ENCODE measurements at places on chromosomes 2 and 18.
A peak's percentile ranks its signal among the peaks of the same experiment; 100 is the strongest.

DNA sequence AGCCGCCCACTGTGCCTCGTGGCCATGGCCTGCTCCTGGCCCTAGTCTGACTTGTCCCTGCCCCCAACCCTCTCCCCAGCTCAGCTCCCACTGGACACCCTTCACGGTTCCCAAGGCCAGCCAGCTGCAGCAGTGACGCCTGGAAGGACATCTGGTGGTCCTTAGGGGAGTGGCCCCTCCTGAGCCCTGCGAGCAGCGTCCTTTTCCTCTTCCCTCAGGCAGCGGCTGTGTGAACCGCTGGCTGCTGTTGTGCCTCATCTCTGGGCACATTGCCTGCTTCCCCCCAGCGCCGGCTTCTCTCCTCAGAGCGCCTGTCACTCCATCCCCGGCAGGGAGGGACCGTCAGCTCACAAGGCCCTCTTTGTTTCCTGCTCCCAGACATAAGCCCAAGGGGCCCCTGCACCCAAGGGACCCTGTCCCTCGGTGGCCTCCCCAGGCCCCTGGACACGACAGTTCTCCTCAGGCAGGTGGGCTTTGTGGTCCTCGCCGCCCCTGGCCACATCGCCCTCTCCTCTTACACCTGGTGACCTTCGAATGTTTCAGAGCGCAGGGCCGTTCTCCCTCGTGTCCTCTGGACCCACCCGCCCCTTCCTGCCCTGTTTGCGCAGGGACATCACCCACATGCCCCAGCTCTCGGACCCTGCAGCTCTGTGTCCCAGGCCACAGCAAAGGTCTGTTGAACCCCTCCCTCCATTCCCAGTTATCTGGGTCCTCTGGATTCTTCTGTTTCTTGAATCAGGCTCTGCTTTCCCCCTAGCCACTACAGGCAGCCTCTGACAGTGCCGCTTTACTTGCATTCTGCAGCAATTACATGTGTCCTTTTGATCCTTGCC lies 35.8 kb downstream of the ANO7 start:
- no peak for DNase-seq

- DNase-seq: peak; percentile 67
These were observed 2.9 kb upstream of the CASP8 start for GRCh38 chr2:201257381-201257955.

GRCh38 chr18:9062418-9062751 lies 40.1 kb upstream of the NDUFV2 start:
- no peak for DNase-seq

GRCh38 chr2:36960005-36960675 lies 6.2 kb downstream of the STRN start:
- DNase-seq: no peak

DNA sequence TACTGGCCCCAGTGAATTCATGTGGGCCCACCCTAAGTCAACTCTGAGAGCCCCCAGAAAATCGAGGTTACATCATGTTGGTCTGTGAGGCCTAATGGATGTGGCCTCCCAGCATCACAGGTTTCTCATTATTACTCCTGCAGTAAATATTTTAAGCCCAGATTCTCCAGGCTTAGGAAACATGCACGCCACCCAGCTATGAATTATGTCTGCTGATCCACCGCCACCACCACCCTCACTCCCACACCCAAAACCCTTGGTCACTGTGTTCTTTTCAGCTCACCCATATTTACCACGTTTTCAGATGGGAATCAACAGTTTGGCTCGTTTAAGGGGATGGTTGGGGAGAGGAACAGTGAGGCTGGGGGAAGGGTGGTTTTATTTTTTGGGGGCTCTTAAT lies 128.6 kb downstream of the NCK2 start:
- no peak for DNase-seq

- DNase-seq: no peak
These were observed 364.7 kb downstream of the GPD2 start for GRCh38 chr2:156800781-156801361.

DNA sequence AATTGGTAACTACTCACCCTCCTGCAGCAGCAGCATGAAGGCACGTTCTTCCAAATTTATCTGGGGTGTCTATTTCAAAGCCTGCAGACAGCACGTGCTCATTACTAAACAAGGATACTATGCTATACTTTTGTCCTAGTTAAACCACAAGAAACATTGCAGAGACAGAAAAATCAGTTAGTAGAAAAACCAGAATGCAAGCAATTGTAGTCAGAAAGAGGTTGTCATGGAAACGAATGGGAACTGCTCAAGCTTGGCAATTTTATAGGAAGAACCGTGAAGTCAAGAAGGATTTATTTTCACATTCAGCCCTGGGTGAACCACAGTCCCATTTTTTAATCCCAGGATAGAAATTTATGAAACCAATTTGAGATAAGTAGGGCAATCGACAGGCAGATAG lies 162.2 kb upstream of the PGAP1 start:
- no peak for DNase-seq

GRCh38 chr2:27261926-27262298 lies 935 bp downstream of the SLC30A3 start:
- no peak for DNase-seq

- DNase-seq: peak; percentile 89
These were observed 484 bp downstream of the APCDD1 start for GRCh38 chr18:10454681-10455557.

DNA sequence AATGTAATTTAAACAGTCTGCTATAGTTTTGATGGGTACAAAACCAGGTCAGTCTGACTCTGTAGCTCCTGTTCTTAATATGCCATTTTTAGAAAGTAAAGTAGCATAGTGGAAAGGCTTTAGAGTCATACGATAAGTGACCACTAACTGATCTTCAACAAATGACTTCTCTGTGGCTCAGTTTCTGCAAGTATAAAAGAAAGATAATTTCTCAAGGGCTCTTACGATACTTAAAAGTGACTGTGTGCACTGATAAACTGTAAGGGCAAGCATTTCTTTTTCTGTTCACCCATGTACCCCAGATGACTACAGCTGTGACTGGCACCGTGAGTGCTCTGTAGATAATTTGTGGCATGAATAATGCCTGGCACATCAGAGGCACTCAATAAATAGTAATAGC lies 178.7 kb downstream of the LCLAT1 start:
- DNase-seq: no peak

DNA sequence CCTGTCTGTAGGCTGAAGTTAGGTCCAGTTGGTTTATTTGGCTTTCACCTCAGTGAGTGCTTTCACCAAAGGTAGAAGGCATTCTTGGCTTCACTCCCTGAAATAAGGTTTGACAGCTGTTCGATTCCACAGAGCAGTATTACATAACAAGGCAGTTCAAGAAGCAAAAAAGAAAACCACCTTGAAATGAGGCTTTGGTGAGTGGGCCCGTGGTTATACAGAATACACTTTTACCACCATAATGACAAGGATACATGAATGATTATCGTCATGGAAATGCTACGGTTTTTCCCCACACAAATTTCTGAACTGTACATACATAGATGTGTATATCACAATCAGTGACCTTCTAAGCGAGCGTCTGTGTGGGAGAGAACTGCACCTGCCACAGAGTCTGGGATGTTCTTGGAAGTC lies 80.0 kb upstream of the CHRNA1 start:
- no peak for DNase-seq

- no peak for DNase-seq
These were observed 205.3 kb downstream of the ANAPC1 start for GRCh38 chr2:111678651-111679050.

DNA sequence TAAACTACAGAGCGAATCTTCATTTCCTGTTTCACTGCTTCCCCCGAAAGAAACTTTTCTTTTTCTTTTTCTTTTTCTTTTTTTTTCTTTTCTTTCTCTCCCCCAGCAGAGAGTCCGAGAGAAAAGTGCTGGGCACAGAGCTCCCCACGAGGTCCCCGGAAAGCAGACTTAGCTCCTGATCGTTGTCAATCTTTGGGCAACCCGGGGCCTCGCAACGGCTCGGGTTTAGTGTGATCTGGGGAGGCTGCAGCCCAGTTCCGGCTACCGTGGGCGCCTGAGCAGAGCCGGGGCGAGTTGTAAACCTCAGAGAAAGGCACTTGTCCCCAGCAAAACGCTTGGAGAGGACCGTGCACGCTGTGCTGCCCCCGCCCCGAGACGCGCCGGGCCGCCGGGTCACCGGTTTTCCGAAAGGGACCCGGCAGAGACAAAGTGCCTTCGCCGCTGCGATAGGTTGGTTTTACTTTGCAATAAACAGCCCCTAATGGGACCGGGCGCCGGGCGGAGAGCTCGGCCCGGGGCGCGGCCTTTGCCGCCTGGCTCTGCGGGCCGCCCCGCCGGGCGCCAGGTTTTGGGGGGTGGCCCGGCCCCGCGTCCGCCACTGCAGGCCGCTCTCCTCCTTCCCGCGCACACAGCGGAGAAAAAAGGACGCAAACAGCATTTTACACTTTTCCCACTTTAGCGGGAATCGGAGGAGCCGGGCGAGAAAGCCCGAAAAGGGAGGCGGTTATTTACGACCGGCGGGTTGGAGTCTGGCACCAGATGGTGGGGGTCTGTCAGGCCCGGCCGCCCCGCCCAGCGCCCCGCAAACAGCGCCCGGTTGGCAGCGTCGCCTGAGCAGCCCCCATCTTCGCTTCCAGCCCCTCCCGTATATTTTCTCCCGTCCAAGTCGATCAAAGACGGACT lies 136.0 kb downstream of the INSIG2 start:
- peak; percentile 88 for DNase-seq

GRCh38 chr2:23563151-23563550 lies 178.2 kb downstream of the KLHL29 start:
- no peak for DNase-seq

DNA sequence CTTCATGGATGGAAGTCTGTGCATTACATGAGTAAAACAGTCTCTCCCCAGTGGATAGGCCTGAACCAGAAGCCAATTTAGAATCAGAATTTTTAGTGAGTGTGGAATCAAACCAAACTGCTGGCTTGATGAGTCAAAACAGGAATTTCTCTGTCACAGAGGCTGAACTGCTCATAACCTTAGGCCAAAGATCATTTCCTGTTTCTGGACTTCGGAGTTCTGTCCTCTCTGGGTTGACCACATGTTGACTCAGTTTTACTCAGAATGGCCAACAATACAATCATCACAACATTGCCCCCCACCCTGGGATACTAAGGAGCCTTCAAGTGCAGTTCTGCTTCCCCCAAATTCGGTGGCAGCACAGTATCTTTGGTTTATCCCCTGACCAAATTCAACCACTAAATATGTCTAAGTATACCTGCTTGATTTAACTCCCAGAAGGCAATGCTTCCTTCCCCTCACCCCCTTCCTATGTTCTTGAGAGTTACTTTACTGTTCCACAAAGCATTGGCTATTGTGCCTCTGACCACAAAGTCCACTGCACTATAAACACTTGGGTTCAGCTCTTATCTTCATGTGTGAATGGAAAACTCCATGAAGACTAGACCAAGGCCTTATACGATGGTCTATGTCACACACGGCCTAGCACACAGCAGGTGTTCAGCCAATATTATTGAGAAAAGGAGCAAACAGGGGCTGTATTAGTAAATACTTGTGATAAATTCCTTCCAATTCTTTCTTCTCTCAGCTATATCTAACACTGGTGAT lies 67.8 kb downstream of the NXPH2 start:
- DNase-seq: no peak

DNA sequence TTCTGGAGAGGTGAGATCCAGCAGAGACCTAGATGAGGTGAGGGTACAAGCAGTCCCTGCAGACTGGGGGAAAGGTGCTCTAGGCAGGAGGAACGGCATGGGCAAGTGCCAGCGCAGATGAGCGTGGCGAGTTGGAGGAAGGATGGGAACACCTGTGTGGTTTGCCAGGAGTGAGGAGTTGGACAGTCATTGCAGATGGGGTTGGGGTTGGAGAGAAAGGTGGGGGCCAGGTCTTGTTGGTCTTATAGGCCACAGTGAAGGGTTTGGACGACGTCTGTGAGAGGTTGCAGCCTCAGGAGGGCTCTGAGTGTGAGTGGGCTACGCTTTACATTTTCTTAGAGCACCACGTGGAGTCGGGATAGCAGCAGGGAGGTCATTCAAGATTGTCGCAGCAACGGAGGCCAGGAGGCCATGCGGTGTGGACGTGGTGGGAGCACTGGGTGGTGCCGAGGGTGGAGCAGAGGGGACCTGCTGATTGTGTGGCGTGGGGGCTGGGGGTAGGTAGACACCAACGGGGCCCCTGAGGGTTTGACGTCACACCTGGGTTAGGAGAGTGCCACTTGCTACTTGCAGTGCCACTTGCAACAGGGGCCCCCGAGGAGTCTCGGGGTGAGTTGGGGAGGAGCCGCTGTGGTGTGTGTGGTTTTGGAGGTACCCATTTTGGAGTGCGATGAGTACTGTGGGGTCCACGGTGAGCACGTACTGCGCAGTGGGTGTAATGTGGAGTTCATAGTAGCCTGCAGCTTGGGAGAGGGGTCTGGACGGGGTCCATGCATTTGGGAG lies 66.2 kb downstream of the LPIN1 start:
- DNase-seq: no peak

- no peak for DNase-seq
These were observed 37.3 kb downstream of the GPD2 start for GRCh38 chr2:156473445-156473844.

- DNase-seq: no peak
These were observed 41.9 kb upstream of the AAK1 start for GRCh38 chr2:69685321-69686048.

DNA sequence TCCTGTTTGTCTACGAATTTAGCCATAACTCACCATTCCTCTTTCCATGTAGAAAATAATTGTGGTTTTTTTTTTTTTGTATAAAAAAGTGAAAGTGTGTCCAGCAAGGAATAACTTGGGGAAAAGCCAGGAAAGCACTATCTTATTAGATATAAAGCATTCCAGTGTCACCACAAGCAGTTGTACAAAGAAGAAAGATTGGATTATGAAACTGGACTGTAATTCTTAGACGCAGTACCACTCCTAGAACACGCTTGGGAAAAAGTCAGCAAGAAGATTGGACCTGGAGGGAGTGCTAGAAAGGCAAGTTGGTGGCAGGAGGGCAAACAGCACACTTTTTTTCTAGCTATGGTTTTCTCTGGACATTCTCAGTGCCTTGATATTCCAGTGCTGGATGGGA lies 186.7 kb downstream of the PARD3B start:
- no peak for DNase-seq

- peak; percentile 90 for DNase-seq
These were observed 182.7 kb upstream of the GLI2 start for GRCh38 chr2:120552800-120553481.

- no peak for DNase-seq
These were observed 56.3 kb upstream of the FZD5 start for GRCh38 chr2:207825978-207826377.

GRCh38 chr2:28543316-28544035 lies 47.6 kb downstream of the PLB1 start:
- peak; percentile 51 for DNase-seq

GRCh38 chr2:222945887-222946286 lies 85.1 kb downstream of the ACSL3 start:
- DNase-seq: no peak

GRCh38 chr18:7038330-7038851 lies 79.2 kb downstream of the LAMA1 start:
- DNase-seq: peak; percentile 79
